ENCODE measurements at places on chromosomes 11 and 22.

DNA sequence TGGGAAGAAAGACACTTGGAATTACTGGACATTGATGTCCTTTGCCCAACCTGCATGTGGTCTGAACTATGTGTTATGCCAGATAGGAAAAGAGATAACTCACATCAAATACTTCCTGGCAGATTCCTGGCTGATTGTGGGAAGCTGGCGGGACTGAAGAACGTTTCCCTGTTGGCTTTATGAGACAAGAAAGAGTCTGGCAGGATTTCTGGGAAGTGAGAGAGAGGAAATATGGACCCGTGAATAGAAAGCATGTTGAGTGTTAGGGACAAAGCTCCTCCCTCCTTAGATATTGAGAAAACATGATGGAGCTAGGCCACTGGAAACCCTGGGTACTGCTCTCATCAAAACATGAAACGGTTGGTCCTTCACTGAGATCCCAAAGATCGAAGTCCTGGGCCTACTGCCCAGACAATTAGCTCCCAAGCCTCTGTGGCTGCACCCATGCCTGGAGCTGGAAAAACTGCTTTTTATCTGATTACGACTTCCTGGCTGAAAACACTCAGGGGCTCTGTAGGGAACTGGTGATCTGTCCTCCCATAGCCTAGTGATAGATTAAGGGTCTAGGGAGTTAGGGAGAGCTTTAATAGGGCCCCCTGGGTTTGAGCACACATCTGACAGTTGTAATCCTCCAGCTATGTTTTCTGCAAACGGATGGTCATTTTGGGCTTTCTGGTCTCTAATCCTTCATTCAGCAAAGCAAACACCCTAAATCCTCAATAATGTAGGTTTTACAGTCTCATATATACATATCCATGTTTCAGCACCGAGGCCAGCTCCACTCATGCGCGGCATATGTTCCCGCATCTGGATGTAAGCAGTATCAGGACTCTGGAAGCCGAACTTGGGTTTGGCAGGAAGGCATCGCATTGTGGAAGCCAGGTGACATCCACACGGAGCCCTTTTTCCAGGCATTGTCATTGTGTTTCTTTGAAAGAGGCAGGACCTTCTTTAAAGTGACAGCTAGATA lies 6.1 kb upstream of the B3GAT1 start:
- DNase-seq, result no peak

DNA sequence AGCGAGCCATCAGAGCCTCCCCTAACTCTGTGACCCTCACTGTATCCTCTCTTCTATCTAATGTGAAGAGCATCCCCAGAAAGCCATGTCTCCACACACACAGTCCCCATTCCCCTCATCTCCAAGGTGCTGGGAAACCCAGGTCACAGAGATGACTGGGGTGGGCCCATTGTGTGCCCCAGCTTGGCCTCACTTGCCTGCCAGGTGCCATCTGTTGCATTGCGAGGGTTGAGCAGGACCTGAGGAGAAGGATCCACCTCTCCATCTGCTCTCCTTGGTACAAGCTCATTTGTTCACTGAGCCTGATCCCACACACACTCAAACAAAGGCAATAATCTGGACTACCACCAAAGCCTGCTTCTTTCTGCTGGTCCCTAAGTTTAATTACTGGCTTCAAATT lies 118.8 kb downstream of the SPATA19 start:
- no peak for DNase-seq

GRCh38 chr22:24836282-24836681 lies 30.3 kb downstream of the SGSM1 start:
- no peak for DNase-seq

- no peak for DNase-seq
Measured at GRCh38 chr11:21628641-21629040, 564.2 kb upstream of the ANO5 start.

DNA sequence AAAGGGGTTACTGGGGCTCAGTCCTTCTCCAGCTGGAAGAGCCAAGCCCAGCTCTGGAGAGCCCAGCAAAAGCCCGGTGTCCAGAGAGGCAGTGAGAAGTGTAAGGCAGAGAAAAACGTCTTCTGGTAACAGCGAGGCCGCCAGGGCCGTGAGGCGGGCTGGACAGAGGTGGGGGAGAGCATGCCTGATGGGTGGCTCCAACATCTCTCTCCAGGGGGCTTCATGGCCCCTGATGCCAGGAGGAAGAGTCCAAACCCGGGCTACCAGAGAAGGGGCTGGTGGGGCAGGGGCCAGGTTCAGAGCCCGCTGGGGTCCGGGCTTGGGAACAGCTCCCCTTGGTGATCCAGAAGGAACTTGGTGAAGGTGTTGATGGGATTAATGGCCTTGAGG lies 21.7 kb downstream of the ARHGAP1 start:
- DNase-seq, result no peak

DNA sequence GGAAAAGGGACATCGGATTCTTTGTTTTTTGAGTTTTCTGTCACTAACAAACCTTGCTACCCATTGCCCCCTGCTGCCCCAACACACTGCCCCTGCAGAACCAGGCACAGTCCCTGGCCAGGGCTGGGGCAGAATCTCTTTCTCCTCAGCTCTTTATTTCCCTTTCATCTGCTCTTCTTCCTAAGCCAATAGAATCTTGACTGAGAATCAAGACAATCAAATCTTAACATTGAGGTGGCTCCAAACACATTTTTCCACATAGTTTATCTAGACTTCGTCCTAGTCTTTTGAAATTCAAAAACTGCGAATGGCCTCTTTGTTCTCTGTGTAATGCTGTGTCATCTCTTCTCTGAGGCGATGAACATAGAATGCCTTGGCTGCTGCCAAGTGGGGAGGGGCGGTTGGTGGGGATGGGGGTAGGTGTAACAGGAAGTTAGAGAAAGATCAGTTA lies 16.1 kb upstream of the NTM start:
- DNase-seq, result no peak

DNA sequence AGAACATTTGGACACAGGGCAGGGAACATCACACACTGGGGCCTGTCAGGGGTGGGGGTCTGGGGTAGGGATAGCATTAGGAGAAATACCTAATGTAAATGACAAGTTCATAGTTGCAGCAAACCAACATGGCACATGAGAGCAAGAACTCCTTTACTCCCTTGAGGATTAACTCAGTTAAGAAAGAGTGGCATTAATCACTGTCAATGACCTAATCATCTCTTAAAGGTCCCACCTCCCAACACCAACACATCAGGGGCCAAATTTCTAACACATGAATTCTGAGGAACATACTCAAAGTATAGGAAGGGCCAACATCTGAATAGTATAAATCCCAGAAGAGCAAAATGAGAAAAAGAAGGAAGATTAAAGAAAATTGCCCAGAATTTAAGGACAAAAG lies 272.9 kb downstream of the SWAP70 start:
- DNase-seq, result no peak

DNA sequence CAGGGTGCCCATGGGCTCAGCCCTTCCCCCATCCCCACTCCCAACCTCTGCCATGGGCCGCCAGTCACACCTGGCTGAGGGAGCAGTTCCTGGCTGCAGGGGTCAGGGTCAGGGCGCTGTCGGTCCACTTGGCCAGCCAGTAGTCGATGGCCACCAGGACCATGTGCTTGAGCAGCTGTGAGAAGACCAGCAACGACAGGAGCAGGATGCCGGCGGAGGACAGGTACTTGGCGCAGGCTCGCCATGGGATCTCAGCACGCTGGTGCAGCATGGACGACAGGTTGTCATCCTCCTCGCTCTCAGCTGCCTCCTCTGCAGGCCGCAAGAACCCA lies 18.3 kb upstream of the KCNJ11 start:
- DNase-seq, result no peak

DNA sequence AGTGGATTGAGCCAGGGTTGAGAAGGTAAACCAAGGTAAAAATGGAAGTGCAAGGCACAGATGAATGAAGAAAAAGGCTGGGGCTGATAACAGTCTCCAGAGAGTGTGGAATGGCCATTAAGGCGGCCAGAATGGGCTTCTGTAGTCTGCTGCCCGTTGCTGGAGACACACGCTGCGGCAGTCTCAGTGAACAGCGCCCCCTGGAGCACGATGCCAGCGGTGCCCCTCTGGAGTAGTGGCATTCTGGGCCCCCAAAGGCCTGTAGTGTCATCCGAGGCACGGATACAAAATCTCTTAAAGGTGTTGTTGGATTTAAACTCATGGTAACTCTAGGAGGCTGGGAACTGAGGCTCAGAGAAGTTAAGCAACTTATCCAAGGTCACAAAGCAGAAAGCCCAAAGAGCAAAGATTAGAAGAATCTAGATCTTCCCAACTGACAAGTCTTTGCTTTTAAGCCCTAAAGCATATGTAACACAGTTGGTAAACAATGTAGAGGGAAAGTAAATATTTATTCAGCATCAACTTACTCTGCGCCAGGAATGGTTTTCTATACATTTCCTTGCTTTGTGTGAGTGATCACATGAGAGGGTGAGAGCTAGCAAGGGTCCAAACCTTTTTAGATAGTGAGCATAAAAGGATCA lies 18.2 kb downstream of the KCNJ1 start:
- DNase-seq, result peak; percentile 28

DNA sequence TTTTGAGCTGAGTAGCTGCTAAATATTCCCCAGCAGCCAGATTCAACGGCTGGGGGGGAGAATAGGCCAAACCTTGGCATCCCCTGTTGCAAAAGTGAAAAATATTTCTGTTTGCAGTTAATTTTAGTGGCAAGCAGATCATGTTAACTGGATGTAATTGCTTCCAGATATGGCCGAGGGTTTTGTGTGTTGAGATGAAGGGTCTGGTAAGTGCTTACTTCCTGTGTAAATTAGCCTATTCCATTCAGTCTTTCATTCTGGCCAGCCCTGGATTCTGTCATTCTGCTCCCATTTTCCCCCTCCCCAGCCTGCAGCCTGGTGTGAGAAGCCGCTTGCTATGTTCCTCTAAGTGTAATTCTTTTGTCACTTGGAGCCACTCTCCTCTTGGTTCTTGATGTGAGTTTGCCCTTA lies 17.4 kb downstream of the ZBTB16 start:
- DNase-seq, result no peak

DNA sequence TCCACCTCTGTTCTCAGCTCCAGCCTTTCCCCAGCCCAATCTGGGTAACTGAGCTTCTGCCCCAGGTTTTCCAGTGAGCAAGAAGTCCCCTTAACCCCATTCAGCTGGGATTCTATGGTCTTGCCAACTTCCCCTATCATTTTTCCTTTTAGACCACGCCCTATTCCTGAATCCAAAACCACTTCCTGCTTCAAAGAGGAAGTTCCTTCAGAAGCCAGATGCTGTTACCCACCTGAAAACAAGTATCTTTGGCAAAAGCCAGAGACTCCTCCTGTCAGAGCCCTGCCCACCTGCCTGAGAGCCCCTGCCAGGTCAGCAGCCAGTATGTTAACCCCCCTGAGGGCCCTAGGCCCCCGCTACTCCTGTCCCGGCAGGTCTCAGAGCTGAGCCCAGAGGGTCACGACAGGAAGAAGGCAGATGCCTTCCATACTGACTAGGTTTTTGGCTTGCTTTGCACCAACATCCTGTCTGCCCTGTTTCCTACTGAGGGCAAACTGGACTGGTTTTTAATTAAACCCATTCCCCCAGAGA lies 20.3 kb upstream of the MICAL2 start:
- DNase-seq, result no peak

DNA sequence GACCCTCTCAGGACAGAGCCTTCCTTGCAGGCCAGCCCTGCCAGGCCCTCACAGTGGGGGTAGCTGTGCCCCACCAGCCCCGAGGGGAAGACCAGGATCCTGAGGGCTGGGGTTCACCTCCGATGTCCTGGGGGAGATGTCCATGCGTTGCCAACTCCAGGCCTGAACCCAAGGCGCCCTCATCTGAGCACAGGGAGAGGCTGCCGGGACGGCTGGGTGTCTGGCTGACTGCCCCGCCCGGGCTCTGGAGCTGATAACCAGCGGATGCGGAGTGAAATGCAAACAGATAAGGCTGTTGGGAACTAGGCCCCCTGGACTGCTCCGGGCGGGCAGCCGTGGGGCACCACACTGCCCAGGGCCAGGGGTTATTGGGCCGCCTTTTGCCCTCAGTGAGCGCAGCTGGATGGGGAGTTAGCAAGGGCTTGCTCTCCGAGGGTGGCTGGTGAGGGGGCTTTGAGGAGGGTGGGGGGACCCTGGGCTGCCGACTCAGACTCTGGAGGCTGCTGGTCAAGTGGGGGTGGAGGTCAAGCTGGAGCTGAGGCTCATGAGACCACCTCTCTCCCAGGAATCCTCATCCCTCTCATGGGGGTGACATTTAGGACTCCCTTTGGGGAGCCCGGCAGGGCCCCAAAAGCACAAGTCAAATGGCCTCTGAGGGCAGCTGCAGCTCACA lies 5.6 kb upstream of the MUC6 start:
- no peak for DNase-seq

GRCh38 chr11:126465573-126466188 lies 110.2 kb downstream of the ST3GAL4 start:
- no peak for DNase-seq

GRCh38 chr11:129768356-129768755 lies 47.3 kb upstream of the TMEM45B start:
- no peak for DNase-seq

DNA sequence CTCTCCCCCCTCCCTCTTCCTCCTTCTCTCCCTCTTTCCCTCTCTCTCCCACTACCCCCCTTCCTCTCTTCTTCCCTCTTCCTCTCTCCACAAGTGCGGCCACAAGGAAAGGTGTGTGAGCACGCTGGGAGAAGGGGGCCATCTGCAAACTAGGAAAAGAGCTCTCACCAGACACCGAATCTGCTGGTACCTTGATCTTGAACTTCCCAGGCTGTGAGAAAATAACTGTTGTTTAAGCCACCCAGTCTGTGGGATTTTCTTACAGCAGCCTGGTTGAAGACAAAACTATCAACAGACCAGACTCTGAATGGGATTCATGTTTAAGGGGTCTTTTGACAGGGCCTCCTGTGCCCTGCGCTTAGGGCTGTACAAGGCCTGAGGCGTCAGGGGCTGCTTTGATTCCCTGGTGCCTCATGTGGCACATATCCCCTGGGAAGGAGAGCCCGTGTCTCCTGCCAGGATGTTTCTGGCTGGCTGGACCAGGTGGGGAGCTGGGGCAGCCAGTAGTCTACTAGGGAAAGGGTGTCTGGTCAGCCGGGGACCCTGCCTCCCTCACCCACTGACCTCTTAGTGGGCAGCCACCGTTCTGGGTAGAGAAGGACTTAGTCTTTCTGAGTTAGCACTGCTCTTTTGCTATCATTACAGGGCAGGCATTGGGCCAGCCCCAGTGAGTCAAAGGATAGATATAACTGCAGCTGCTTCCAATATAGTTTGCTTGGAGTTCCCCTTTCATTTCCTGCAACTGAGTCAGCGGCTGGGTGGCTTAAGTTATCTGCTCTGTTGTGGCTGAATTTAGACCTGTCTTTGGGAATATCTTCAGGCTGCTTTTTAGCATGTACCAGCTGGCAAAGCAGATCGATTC lies 6.2 kb downstream of the PANX1 start:
- DNase-seq, result no peak

DNA sequence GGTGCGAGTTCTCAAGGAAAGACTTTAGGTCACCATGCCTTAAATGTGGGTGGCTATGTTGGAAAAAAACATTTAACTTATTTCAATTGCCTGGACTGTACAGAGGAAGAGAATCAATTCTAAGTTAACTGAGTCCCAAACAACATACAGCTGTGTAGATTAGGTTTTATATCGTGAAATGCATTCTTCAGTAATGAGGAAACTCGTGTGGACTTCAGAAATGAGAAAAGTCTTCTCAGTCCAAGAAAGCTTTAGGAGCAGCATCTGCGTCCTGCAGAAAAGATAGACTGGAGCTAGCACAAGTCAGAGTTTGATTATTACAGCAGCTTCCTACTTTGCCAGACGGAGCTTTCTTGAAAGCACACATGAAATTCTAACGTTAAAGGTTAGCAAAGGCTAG lies 673.0 kb downstream of the OPCML start:
- DNase-seq, result no peak
